Sigmoid colon (tissue), 7 donors: ENCODE measurements at places on chromosomes 3 and 15. TPM values are rescaled to one million over a fixed set of nuclear protein-coding genes. Genes with fewer than 3 reads are reported as not detected.

DNA sequence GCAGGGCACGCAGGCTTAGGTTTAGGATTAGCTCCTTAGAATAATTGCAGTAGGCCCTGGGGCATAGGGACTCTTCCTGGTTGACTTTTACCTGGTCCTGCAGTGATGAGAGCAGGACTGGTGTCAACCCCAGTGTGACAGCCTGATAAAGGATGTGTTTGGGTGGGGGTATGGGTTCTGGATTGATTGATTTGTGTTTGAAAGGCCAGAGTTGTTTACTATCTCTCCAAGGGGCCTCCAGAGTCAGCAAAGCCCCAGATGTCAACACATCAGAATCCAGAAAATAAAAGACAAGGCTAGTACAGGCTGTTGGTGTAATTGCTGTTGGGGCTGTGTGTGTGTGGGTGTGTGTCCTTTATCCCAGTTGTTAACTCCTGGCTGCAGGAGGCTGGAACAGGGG is 122.3 kb downstream of the CHRNA7 start:
- no peak overlapping the region for H3K27ac ChIP-seq
- no peaks in the 10 kb centered on the region for H3K4me1 ChIP-seq
- H3K36me3 ChIP-seq = no peaks in the 10 kb centered on the region
- no peak for DNase-seq

The CFAP92 gene
- total RNA-seq = under 0.01 TPM

GRCh38 chr3:107025961-107026360 is 351.3 kb upstream of the CCDC54 start:
- no peak overlapping the region for H3K4me3 ChIP-seq
- no peaks in the 10 kb centered on the region for H3K27me3 ChIP-seq
- DNase-seq = no peak
- H3K36me3 ChIP-seq = no peaks in the 10 kb centered on the region

GRCh38 chr3:152444029-152444641 is 175.4 kb downstream of the MBNL1 start:
- no peaks in the 10 kb centered on the region for H3K27me3 ChIP-seq
- peaks cover 60% of the 10 kb centered on the region for H3K4me1 ChIP-seq
